Neuronal stem cell (in vitro differentiated cells): ENCODE measurements at places on chromosomes 1 and 21.

- no peak overlapping the region for H3K4me3 ChIP-seq
- H3K4me1 ChIP-seq, result no peaks in the 10 kb centered on the region
- no peaks in the 10 kb centered on the region for H3K36me3 ChIP-seq
- DNase-seq, result no peak
Observed at GRCh38 chr1:110787328-110788071, 85.4 kb upstream of the CD53 start.

DNA sequence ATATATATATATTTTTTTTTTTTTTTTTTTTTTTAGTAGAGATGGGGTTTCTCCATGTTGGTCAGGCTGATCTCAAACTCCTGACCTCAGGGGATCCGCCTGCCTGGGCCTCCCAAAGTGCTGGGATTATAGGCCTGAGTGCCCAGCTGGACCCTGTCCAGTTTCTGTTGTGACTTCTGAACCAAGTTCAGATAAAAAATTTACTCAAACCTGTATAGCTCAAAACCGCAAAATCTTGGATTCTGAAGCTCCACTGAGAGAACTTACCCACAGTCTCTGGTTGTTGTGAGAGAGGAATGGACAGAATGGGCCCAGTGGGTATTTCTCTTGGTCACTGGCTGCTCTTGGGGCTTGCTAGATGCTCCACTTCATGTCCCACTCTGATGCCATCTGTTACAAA, 76.4 kb downstream of the HS2ST1 start:
- H3K27me3 ChIP-seq, result no peaks in the 10 kb centered on the region
- DNase-seq, result no peak
- H3K27ac ChIP-seq, result no peak overlapping the region
- H3K4me1 ChIP-seq, result no peaks in the 10 kb centered on the region
- no peak overlapping the region for H3K4me3 ChIP-seq

DNA sequence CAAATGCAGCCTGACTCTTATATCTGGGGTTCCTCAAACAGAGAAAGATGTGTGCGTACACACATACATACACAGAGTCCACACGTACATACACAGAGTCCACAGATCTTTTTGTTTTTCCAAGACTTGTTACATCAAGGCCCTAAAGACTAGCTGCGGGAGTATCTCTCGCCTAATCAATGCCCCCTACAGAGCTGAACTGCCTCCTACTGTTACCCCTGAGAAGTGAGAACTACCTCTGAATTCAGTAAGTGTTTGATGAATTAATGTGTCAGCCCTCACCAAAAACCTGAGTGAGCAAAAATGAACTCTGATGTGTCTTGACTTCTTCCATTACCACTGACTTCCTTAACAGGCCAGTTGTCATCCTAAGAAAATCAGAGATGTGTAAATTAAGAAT, 351.2 kb downstream of the HHIPL2 start:
- H3K4me3 ChIP-seq, result no peak overlapping the region
- DNase-seq, result no peak
- no peak overlapping the region for H3K27ac ChIP-seq
- no peaks in the 10 kb centered on the region for H3K27me3 ChIP-seq
- H3K4me1 ChIP-seq, result no peaks in the 10 kb centered on the region

- peaks cover 8% of the 10 kb centered on the region for H3K4me1 ChIP-seq
- H3K4me3 ChIP-seq, result no peak overlapping the region
- no peaks in the 10 kb centered on the region for H3K36me3 ChIP-seq
- DNase-seq, result no peak
Observed at GRCh38 chr1:208270651-208271141, 26.5 kb upstream of the PLXNA2 start.

DNA sequence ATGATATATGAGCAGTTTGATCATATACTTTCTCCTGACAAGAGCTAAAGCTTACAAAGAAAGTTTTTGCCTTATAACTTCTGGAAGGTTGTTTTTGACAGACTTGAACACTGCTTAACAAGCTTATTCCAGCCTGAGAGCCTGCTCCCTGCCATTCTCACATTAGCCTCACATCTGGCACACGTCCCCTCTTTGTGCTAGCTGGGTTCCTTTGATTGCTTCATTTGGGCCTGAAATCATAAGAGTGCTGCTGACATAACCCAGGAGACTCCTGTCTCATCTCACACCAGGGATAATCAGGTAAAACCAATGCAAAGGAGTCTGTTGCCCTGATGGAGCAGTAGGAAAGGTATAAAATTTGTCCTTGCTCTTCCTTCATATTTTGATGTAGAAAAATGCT, 1411.7 kb upstream of the B3GALT2 start:
- H3K27ac ChIP-seq, result no peak overlapping the region
- DNase-seq, result peak; percentile 0
- H3K36me3 ChIP-seq, result no peaks in the 10 kb centered on the region
- no peak overlapping the region for H3K4me3 ChIP-seq
- no peaks in the 10 kb centered on the region for H3K4me1 ChIP-seq
- H3K27me3 ChIP-seq, result no peaks in the 10 kb centered on the region

DNA sequence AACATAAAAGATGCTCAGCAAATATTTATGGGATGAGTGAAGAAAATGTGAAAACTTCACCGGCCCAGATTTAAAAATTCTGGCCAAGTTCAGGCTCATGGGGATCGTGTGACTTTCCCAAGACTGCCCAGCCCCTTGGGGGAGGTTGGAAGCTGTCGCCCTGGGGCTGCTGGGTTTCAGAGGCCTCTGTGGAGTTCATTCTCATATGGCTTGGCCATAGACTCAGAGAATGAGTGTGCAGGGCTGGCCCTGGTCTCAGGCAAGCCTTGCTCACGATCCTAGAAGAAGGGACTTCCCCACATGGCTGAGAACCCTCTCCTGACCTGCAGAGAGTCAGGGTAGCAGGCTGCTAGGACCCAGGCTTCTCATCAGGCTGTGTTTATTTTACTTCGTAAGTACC, 24.6 kb downstream of the PADI2 start:
- no peak for DNase-seq
- H3K36me3 ChIP-seq, result no peaks in the 10 kb centered on the region
- no peak overlapping the region for H3K27ac ChIP-seq
- peaks cover under 1% of the 10 kb centered on the region for H3K4me1 ChIP-seq
- H3K27me3 ChIP-seq, result no peaks in the 10 kb centered on the region
- no peak overlapping the region for H3K4me3 ChIP-seq

- peaks cover 43% of the 10 kb centered on the region for H3K36me3 ChIP-seq
- no peaks in the 10 kb centered on the region for H3K4me1 ChIP-seq
- no peak overlapping the region for H3K27ac ChIP-seq
- DNase-seq, result no peak
- no peak overlapping the region for H3K4me3 ChIP-seq
- no peaks in the 10 kb centered on the region for H3K27me3 ChIP-seq
Observed at GRCh38 chr1:226892524-226892875, 22.1 kb downstream of the PSEN2 start.

GRCh38 chr1:93675271-93675670, 6.4 kb downstream of the BCAR3 start:
- peaks cover 92% of the 10 kb centered on the region for H3K36me3 ChIP-seq
- peaks cover 28% of the 10 kb centered on the region for H3K4me1 ChIP-seq
- H3K27ac ChIP-seq, result no peak overlapping the region
- no peak for DNase-seq
- no peaks in the 10 kb centered on the region for H3K27me3 ChIP-seq
- no peak overlapping the region for H3K4me3 ChIP-seq

GRCh38 chr1:45014321-45015028, 2.4 kb downstream of the UROD start:
- H3K4me3 ChIP-seq, result no peak overlapping the region
- peak; percentile 82 for DNase-seq
- peaks cover 24% of the 10 kb centered on the region for H3K36me3 ChIP-seq
- H3K27ac ChIP-seq, result no peak overlapping the region

DNA sequence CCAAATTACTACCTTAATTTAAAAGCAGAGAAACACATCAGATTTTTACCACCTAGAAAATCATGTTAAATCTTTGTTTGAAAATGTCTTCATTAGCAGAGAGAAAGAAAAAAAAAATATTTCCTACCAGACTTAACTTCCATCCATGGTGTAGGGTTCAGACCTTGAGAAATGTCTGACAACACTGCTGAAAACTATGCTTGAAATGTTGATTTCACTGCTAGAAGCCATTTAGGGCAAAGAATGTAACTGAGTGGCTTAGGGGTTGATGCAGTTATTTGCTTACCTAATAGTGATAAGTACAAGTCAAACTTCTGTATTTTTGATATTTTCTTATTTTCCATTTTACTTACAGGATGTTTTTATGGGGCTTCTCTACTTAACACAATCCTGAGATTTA, 495.6 kb upstream of the NEGR1 start:
- no peaks in the 10 kb centered on the region for H3K27me3 ChIP-seq
- DNase-seq, result no peak
- H3K4me1 ChIP-seq, result no peaks in the 10 kb centered on the region
- no peaks in the 10 kb centered on the region for H3K36me3 ChIP-seq
- no peak overlapping the region for H3K27ac ChIP-seq
- H3K4me3 ChIP-seq, result no peak overlapping the region

DNA sequence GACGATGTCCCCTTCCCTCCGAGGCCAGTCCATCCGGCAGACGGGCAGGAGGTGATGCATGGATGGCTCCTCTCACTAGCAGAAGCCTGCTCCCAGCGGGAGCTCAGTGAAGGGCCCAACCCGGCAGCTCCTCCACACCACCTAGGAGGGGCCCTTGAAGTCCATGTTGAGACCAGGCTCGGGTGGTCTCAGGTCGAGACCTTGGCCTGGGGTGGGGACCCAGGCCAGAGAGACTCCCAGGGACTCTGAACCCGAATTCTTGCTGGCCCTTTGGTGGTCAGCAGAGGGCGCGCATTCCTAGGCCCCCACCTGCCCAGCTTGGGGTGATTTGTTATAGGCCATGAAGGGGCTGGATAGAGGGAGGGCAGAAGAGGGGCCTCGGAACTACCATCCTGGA, 642 bp upstream of the NT5C1A start:
- H3K27me3 ChIP-seq, result peaks cover 76% of the 10 kb centered on the region
- H3K4me1 ChIP-seq, result peaks cover 8% of the 10 kb centered on the region
- no peaks in the 10 kb centered on the region for H3K36me3 ChIP-seq
- H3K27ac ChIP-seq, result no peak overlapping the region

GRCh38 chr1:150236614-150237100, 745 bp upstream of the ANP32E start:
- peak overlapping the region; percentile 79 for H3K4me3 ChIP-seq
- peaks cover under 1% of the 10 kb centered on the region for H3K36me3 ChIP-seq
- peak overlapping the region; percentile 90 for H3K27ac ChIP-seq

DNA sequence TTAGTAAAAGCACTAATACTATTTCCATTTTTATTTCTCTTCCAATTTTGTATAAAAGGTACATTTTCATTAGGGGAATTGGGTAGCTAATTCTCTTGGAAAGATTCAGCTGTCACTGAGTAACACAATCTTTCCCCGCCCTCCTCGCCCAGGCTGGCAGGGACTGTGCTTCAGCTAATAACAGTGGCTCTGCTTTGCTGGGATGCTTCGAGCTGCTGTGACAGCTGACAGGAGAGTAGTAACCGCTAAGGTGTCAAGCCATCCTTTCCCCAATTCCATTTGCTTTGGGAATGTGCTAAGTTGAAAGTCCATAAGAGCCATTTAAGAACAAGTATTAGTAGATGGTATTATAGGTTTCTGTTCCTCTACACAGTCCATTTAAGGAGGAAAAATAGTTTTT, 106.7 kb upstream of the NRIP1 start:
- DNase-seq, result no peak
- H3K36me3 ChIP-seq, result no peaks in the 10 kb centered on the region
- no peaks in the 10 kb centered on the region for H3K27me3 ChIP-seq
- no peaks in the 10 kb centered on the region for H3K4me1 ChIP-seq

DNA sequence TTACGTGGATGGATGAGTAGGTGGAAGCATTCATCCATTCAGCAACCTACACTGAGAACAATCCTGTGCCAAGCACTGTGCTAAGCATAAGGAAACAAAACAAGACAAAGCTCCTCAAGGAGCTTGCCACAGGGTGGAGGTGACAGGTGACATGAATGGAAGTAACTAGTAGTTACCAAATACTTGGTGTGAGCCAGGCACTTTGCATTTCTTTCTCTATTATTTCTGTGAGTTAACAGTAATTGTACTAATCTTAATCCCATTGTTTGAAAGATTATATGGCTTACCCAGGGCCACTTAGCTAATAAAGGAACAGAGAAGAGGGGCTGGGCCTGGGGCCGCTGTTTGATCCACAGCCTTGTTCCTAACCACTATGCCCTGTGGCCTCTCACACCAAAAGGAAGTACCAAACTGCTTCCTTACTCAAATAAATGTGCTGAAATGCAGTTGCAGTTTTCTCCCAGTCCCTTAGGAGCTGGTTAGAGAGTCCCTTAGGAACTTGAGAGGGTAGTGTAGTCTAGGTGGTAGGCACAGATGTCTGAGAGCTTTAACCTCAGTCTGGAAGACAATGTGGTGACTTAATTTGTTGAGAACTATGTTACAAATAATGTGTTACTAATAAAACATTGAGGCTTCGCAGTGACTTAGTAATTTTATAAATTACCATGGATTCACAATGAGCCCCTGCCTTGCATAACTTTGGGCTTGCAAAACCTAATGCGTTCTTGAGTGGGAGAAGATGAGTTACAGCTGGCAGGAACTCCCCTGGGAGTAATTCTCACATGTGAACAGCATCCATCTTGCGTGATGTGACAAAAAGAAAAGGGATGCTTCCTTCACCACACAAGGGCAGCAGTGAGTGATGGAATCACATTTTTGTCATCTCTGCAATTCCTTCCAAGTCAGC, 69.8 kb downstream of the MPZL1 start:
- H3K36me3 ChIP-seq, result peaks cover 16% of the 10 kb centered on the region
- H3K27ac ChIP-seq, result no peak overlapping the region
- DNase-seq, result no peak
- peaks cover 5% of the 10 kb centered on the region for H3K4me1 ChIP-seq
- no peaks in the 10 kb centered on the region for H3K27me3 ChIP-seq
- H3K4me3 ChIP-seq, result no peak overlapping the region

DNA sequence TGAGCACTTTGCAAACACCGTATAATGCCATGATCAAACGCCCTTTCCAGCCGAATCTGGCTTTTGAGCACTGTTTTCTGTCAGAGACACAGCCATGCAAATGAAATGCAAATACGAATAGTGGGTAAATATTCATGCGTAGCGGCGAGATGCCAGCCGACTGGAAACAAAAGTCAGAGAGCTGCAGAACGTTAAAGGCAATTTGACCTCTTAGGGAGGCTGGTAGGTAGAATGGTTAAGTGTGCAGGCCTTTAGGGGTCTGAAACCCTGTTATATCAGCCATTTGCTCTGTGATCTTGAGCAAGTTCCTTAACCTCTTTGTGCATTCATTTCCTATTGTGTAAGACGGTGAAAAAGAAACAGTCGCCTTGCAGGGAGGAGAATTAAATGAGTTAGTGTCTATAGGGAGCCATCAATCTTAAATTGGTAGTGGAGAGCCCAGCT, 6.5 kb upstream of the SDHB start:
- H3K36me3 ChIP-seq, result no peaks in the 10 kb centered on the region
- H3K27me3 ChIP-seq, result no peaks in the 10 kb centered on the region
- no peak overlapping the region for H3K4me3 ChIP-seq
- H3K27ac ChIP-seq, result no peak overlapping the region
- peaks cover 15% of the 10 kb centered on the region for H3K4me1 ChIP-seq

GRCh38 chr1:192485692-192486436, 89.7 kb upstream of the RGS1 start:
- H3K4me3 ChIP-seq, result no peak overlapping the region
- no peaks in the 10 kb centered on the region for H3K4me1 ChIP-seq
- no peak overlapping the region for H3K27ac ChIP-seq
- H3K27me3 ChIP-seq, result no peaks in the 10 kb centered on the region
- DNase-seq, result no peak
